T-helper 1 cell (primary cell): ENCODE measurements at places on chromosomes 7 and 10.
A peak's percentile ranks its signal among the peaks of the same experiment; 100 is the strongest.

DNA sequence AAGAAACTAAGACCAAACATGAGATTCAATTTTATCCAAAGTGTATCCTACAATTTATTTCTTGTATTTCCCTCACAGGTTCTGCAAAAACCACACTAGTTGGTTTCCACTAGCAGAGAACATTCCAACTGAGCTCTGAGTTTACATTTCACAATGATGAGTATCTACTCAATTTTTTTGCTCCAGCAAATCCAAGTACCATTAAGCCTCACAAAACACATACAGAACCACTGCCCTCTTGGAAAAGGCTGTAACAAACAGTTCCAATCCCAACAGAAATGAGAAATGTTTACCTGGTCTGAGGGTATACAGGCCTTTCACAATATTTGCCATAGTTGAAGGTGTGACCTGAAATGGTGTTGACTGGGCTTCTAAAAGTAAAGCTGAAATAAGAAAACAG lies 59.9 kb downstream of the CACUL1 start:
- DNase-seq: no peak

GRCh38 chr10:42593284-42593683 lies 45.1 kb downstream of the ZNF33B start:
- no peak for DNase-seq

DNA sequence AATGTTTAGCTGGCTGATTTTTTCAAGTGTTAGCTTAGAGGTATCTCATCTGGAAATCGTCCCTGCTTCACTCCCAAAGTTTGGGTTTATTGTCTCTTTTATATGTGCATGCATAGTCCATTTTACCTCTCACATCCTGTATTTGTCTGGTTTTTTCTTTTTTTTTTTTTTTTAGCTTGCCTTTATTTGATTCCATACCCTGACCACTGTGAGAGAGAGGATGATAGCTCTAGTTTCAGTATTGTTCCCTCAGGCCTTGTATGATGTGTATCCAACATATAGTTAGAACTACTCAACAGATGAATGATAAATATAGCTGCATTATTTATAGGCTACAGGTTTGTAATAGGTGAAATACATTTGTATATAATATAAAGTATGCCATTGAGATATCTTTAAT lies 29.9 kb downstream of the PCGF5 start:
- DNase-seq: no peak

GRCh38 chr10:116324227-116324950 lies at the start of gene CCDC172:
Gene CCDC172 (plus strand): TSS chr10:116324448. CDS start chr10:116325012, 564 bp downstream.
- no peak for DNase-seq

- no peak for DNase-seq
Measured at GRCh38 chr7:20458521-20458920, 127.8 kb downstream of the ITGB8 start.

DNA sequence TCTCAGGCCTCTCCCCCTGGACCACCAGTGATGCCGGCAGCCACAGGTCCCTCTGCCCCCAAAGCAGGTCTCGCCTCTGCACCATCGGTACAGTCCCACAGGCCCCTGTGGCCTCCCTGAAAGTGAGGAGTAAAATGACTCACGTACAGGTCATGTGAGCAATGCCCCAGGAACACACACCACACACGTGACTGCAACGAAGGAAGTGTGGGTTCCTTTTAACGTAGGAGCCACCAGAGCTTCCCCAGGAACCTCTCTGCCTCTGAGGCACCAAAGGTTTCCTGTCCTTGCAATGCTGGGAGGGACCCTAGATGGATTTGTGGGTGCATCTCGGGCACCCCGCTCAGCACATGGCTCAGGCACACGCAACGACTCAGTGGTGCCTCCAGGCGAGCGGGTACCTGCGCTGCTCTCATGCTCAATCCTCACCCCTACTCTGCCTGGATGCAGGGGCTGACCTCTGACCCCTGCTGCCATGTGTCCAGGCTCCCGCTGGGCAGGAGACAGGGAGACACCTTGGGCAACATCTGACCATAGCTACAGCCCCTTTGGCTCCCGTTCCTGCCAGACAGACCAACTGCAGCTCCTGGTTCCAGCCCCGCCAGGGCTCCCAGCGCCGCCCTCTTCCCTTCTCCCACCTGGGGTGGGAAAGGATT lies 120.7 kb downstream of the PRKAG2 start:
- DNase-seq: peak; percentile 37

GRCh38 chr10:112182784-112183328 lies 709 bp downstream of the GPAM start:
- no peak for DNase-seq

GRCh38 chr7:155751409-155751808 lies 60.9 kb downstream of the SHH start:
- DNase-seq: no peak

GRCh38 chr10:116043861-116044260 lies 229.1 kb downstream of the GFRA1 start:
- DNase-seq: no peak

DNA sequence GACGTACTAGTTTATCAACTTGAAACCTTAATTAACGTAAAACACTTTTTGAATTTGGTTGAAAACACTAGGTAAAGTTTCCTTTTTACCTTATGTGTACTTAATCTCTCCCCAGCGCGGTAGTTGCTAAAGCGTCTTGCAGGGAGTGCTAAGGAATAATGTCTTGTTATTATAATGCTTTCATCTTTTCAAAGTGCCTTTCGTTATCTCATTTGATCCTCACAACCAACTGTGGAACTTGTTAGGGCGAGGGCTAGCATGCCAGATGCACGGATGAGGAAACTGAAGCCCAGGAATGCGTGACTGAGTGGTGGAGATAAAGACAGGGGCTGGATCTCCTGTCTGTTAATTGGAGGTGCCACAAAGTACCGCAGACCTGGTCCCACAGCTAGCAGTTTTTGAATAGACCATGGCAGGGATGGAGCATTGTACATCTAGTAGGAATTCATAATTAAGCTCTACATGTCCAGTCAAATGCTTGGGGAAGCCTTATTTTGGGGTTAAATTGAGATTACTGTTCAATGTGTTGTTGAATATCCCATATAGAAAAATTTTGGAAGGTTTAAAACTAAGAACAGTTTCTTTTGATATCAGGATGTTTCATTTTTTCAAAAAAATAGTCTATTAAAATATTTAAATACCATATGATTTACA lies 234.3 kb downstream of the SH2D4B start:
- DNase-seq: no peak

DNA sequence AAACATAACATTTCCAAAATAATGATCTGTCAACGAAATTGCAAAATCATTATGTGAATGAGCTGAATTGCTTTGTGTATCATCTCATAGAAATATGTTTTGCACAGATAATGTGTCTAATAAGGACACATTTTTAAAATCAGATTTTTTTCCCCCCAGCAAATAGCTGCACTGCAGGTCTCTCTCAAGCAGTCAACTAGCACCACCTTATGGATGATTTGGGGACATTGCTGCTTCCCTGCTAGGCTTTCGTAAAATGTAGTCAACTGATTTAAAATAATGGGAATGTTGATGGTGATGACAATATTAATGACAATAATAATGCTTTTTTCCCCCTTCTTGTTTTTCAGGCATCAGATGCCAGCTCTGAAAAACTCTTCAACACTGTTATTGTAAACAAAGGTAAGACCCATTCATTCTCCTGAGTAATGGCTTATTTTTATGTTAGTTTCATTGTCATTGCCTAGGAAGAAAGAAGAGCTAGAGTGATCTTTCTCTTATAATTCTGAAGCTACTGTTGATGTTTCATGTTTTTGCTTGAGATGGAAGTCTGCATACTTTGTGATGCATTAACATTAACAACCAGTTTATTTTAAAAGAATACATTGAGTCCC lies 433.6 kb upstream of the GALNT17 start:
- no peak for DNase-seq

DNA sequence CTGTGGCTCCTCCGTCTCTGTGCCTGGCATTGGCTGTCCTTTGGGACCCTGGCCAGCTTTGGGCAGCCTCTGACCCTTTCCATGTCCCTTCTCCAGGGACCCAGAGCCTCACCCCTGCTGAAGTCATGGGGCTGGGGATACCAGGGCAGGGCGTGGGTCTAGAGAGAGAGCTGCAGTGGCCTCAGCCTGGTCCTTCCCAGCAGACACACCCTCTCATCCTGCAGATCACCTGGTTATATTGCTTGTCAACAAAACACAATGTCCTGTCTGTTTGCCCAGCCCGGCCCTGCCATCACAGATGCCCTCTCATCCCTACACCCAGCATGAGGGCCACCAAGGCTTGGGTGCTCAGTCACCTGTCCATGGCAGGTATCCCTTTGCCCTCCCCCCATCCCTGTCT lies 1.8 kb downstream of the MUC17 start:
- DNase-seq: no peak

DNA sequence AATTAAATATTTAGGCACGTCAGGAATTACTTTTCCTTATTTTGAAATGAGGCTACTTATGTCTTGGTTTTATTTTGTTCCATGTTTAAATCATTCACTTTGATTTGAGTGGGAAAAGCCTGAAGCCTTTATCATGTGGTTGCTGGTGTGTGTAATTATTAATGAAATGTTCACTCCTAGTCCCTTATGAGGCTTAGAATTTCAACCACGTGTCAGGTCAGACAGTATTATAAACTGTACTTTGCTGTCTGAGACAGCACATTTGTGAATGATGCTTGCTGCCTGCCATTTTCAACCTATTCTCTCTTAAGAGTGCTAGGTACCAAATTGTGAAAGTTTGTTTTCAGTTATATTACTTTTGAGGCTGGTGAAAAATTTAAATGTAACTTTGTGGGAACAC lies 58.9 kb downstream of the COL17A1 start:
- no peak for DNase-seq

GRCh38 chr10:49119746-49120145 lies 4.4 kb upstream of the VSTM4 start:
- no peak for DNase-seq

DNA sequence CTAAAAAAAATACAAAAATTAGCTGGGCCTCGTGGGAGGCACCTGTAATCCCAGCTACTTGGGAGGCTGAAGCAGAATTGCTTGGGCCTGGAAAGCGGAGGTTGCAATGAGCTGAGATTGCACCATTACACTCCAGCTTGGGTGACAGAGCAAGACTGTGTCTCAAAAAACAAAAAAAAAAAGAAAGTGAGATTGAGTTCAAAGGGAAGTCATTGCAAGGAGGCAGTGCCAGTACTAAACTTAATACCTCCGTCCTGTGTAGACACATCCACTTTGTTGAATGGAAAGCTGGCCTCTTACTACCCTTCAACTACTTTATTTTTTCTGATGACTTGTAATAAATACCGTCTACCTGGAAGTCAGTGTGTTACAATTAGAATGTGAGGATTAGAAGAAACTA lies 31.0 kb downstream of the AHCYL2 start:
- no peak for DNase-seq

GRCh38 chr7:35465791-35466336 lies 212.0 kb upstream of the TBX20 start:
- no peak for DNase-seq

DNA sequence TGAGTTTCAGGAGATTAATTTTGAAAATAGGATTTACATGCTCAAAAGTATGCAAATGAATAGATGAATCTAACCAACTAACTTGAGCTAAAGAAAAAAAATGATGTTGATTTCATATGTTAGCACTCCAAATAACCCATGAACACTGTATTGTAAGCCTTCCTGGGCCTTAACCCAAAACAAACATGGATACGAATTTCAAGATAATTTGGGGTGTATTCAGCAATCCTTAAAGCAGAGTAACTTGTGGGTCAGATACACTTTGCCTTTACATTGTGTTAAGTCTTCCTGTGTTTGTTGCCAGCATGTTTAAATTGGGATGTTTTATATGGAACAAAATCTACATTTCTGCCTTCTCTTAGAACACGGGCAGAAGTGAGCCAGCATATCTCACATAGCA lies 124.2 kb upstream of the WDR11 start:
- DNase-seq: no peak

GRCh38 chr7:116540743-116541142 lies 15.9 kb downstream of the CAV1 start:
- no peak for DNase-seq

DNA sequence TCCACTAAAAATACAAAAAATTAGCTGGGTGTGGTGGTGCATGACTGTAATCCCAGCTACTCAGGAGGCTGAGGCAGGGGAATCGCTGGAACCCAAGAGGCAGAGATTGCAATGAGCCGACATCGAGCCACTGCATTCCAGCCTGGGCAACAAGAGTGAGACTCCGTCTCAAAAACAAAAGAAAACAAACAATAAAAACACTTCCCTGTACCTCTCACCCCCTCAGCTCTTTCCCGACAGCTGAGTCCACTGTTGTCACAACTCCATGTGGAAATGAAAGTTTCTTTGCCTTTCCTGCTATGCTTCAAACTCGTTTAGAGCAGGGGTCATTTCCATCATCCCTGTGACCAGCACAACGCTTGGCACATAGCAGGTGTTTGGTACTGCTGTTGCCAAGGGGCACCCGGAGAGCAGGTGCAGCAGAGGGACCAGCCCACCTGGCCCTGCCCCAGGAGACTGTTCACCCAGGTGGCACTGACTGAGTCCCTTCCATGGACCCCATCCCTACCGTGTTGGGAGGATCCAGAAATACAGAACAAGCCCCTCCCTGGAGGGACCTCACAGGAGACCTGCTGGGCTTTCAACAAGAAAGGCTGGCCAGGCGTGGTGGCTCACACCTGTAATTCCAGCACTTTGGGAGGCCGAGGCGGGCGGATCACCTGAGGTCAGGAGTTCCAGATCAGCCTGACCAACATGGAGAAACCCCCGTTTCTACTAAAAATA lies 4.9 kb downstream of the TMEM130 start:
- no peak for DNase-seq

GRCh38 chr10:62001898-62002297 lies 100.4 kb downstream of the ARID5B start:
- DNase-seq: no peak

GRCh38 chr10:123142701-123143161 lies 5.2 kb upstream of the HMX2 start:
- no peak for DNase-seq

- DNase-seq: no peak
Measured at GRCh38 chr7:29033584-29033983, 75.5 kb upstream of the TRIL start.
